ENCODE measurements at places on chromosomes 2 and 18.
A peak's percentile ranks its signal among the peaks of the same experiment; 100 is the strongest.

GRCh38 chr2:240556553-240557100, 1.2 kb downstream of the ANKMY1 start:
- DNase-seq = no peak

DNA sequence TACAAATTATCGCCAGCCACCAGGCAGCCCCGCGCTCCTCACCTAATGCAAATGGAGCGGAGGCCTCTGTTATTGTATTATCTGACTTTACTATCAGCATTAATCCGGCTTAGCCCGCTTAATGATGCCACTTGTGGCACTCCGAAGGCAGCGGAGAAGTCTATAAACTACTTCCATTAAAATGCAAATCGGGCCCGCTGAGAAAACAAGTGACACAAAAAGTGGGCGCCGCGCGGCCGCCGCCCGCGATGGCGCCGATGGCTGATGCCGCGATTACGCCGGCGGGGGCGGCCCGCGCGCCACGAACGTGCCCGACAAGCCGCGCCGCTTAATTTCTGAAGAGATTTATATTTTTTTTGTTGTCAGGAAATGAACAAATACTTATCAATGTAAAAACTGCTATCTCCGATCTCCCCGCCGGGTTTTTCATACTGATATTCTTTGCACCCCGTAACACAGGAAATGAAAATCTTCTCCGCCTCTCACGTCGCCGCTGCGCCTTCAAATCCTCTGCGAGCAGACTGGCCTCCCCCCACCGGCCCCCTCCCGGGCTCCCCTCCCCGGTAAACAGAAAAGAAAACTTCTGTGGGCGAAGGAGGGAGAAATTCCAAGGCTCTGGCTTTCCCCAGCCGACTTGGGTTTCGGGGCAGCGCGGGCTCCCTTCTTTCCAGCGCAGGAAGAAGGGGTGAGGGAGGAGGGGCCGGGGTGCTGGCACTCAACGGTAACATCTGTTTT, 221.8 kb downstream of the INSIG2 start:
- peak; percentile 22 for DNase-seq

- DNase-seq = no peak
These were observed 61.9 kb downstream of the RDH14 start for GRCh38 chr2:18498531-18498930.

DNA sequence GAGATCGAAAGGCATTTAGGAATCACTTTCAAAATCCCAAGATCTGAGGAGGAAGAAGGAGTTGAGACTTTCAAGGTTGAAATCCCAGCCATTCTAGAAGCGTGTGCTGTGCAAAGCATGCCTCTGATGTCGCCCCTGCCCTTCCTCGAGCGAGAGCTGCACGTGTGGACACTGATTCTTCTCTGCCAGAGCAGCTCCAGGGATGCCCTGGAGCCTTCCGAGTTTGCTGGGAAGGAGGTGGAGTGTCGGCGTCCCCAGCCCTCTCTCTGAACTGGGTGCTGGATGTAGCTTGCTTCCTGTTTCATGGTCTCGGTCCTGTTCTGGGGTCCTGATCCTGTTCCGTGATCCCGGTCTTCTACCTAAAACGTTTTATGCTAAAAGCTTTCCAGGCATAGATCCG, 76.1 kb downstream of the TWIST2 start:
- no peak for DNase-seq

DNA sequence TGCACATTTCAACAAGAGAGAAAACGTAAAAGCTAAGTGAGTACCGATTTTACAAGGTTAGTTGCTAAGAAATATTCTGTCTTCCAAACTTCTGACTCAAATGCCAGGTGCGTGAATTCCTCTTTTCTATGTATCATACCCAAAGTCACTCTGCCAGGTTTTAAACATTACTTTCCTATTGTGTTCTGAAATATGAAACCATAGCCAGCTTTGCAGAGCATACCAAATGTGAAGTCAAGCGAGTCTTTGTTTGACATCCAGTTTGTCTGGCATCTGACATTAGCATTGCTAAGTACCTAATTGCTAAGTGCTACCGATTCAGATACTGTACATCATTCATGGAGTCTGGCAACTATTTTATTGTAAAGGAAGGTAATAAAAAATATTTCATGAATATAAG, 321.9 kb upstream of the GALNT5 start:
- DNase-seq = no peak

DNA sequence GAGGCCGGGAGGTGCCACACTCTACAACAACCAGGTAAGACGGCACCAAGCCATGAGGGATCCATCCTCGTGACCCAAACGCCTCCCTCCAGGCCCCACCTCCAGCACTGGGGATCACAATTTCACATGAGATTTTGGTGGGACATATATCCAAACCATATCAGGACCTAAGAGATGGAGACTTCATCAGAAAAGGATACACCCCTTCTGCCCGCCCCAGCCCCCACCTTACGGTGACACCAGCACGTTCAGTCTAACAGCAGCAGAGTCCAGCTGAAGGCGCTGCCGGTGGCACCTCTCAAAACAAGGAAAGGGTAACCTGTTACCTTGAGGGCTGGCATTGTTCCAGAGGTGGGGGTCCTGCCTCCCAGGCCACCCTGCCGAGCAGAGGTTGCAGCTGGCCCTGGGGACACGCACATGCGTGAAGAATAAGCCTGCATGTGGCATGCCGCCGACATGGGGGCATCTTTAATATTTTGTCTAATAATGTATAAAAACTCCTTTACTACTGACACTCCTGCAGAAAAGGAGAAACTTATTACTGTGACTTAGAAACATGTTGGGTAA, 154.4 kb downstream of the GALR1 start:
- DNase-seq = no peak

DNA sequence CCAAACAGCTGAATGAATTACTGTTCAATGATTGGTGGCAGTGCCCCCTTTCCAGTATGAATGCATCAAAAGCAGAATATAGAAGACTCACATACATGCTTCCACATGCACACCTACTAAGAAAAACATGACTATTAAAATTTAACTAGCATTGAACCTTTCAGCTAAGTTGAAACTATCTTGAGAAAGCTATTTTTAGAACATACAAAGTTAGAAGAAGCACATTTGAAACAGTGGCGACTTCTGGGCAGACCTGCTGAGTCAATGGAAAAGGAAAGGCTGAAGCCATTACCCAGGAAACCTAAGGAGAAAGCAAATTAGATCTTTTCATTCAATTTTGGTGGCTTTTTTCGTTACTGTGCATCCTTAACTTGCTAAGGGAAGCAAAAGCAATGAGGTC, 55.9 kb downstream of the PLA2R1 start:
- DNase-seq = no peak

GRCh38 chr2:101860157-101860556, 131.6 kb upstream of the IL1R2 start:
- DNase-seq = no peak

- DNase-seq = peak; percentile 12
These were observed 62.0 kb downstream of the BIRC6 start for GRCh38 chr2:32418778-32419177.

DNA sequence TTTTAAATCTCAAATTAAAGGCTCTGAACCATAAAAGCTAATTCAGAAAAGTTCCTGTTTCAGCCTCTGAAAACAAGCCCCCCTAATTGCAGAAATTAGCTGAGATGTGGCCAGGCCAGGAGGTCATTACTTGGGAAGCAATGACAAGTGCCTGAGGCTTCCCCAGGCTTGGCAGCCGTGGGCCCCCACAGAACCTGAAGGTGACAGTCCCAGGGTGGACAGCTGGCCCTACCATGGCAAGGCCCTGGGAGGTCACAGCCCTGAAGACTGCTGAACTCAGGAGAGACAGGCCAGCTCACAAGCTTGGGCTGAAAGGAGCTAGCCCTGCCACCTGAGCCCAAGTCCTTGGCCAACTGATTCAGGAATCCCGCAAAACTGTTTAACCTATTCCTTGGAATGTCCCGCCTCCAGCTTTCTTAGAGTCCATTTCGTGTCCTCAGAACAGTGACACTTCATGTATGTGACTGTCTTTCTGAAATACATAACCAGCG, 54.3 kb upstream of the PKDCC start:
- DNase-seq = no peak

- no peak for DNase-seq
These were observed 13.4 kb upstream of the HRH4 start for GRCh38 chr18:24446953-24447538.

- no peak for DNase-seq
These were observed 11.2 kb upstream of the ANKRD53 start for GRCh38 chr2:70967189-70967588.

- DNase-seq = no peak
These were observed 16.6 kb upstream of the PSME4 start for GRCh38 chr2:53987336-53987921.

DNA sequence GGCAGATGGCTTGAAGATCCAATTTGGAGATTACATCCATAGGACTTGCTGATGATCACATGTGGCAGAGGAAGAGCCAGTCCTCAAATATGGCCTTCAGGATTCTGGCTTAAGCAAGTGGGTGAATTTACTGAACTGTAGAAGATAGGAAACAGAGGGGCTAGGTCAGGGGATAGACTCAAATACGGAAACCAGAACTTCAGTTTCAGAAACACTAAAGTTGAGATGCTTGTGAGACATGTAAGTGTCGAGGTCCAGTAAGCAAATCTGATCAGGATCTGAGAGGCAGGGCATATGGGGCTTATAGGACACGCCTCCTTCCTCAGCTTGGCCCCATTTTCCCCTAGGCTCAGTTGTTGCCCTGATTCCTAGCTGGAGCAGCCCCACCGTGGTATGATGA, 107.7 kb downstream of the LBH start:
- DNase-seq = no peak

GRCh38 chr18:48928787-48929186, 22.0 kb downstream of the SMAD7 start:
- DNase-seq = no peak

GRCh38 chr2:171858397-171858958, 35.6 kb downstream of the SLC25A12 start:
- no peak for DNase-seq

DNA sequence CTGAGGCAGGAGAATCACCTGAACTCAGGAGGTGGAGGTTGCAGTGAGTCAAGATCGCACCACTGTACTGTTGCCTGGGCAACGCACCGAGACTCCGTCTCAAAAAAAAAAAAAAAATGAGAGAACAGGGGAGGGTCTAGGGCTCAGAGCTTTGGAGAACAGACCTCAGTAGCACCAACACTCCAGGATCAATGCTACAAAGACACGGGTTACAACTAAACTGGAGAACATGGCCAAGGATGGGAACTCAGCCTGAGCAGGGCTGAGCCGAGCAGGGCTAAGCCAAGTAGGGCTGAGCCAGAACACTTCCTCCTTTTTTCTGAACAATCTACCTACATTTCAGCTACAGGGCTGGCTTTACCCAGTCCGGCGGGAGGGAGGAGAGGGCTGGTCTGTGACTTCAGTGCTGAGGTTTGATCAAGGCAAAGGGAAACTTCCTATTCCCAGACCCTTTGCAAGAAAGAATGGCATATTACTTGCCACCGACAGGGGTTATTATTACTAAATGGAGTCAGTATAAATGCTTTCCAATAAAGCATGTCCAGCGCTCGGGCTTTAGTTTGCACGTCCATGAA, 2.9 kb upstream of the CASP8 start:
- no peak for DNase-seq

DNA sequence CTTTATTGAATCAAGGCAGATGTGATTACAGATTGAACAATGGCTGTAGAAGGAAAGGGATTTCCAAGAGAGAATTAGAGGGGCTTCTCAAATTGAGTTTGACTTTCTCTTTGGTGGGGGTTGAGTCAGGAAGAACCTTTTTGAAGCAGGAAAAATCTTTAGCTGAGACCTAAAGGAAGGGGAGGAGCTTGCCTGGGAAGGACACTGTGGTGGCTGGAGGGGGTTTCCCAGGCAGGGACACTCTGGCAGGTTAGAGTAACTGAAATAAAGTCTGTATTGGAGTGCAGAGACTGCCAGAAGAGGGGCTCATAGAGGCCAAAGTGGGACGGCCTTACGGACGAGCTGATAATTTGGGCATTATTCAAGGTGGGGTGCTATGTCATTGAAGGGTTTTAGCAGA, 69.3 kb downstream of the NEDD4L start:
- DNase-seq = no peak

All from fibroblast of the conjunctiva (primary cell).